A673 (cell line): ENCODE measurements at places on chromosomes 5 and 9. TPM values are rescaled to one million over a fixed set of nuclear protein-coding genes. Genes with fewer than 3 reads are reported as not detected.

DNA sequence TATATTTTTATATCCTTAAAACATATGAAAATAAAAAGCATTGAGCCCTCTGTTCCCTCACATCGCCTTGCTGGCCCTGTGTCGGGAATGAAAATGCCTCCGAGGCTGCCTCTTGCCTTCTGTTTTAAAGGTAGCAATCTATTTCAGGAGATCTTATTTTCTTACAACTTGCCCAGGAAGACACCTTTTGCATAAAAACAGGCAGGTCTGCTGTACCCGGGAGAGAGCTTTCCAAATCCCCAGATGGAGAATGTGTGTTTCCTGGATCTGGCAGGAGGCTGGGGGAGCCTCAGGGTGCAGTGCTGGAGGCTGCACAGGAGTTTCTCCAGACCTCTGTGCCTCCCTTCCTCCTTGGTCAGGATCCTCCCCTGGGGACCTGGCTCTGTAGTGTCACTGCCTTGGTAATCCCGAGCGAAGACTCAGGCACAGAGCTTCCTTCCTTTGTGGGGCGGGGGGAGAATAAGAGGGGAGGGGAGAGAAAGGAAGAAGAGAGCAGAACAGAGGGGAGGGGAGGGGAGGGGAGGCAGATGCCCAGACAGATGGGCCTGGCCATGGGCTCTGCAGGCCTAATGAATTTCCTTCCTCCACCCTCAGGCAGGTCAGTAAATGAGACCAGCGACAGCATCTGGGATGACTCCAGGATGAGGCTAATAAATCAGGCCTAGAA lies 104.0 kb upstream of the BOD1 start:
- DNase-seq: no peak
- H3K4me1 ChIP-seq: no peaks in the 10 kb centered on the region
- no peak overlapping the region for H3K27ac ChIP-seq
- H3K4me3 ChIP-seq: no peak overlapping the region

GRCh38 chr9:93620881-93621820 lies 44.8 kb downstream of the PHF2 start:
- no peak for DNase-seq
- H3K4me1 ChIP-seq: no peaks in the 10 kb centered on the region
- H3K36me3 ChIP-seq: no peaks in the 10 kb centered on the region
- H3K27me3 ChIP-seq: no peaks in the 10 kb centered on the region
- no peak overlapping the region for H3K4me3 ChIP-seq
- H3K27ac ChIP-seq: no peak overlapping the region

DNA sequence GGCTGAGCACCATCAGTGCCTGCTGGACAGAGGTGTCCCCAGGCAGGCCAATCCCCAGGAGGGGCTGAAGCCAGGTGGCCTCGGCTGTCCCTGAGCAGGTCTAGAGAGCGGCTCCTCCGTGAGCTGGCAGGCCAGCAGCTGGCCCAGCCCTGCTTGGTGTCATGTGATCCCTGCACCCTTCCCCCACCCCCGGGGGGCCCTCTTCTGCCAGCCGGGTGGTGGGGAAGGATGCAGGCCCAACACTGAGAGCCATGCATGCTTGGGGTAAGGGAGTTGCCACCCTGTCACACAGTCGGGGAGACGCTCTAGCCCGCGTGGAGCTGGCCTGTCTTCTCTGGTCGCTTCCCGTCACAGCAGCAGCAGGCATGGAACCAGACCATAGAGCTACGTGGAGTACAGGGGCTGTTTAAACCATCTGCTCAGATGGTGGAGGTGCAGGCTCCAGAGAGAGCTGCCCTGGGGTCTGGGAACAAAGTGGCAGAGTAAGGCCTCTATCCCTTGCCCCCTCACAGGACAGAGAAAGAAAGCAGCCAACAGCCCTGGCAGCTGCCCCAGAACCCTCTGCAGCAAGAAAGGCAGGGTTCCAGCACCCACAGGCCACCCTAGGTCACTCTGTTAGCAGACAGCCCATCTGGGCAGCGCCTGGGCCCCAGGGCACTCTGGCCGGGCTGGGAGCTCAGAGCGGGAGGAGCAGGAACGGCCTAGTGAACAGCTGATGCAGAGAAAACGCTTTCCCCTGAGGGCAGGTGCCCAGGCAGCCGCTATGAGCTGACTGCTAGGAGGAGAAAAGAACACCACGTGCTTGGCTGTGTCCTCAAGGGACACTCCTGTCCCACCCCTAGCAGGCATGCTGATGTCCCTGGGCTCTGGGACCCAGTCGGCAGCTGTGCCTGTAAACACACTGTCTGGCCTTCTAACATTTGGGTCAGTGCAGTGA lies 6.8 kb downstream of the RALGDS start:
- no peak overlapping the region for H3K4me3 ChIP-seq
- peaks cover 9% of the 10 kb centered on the region for H3K36me3 ChIP-seq
- H3K4me1 ChIP-seq: peaks cover 33% of the 10 kb centered on the region
- H3K27ac ChIP-seq: peak overlapping the region; percentile 62
- peak; percentile 39 for DNase-seq
- H3K27me3 ChIP-seq: no peaks in the 10 kb centered on the region

- H3K27ac ChIP-seq: no peak overlapping the region
- no peaks in the 10 kb centered on the region for H3K4me1 ChIP-seq
- no peak overlapping the region for H3K4me3 ChIP-seq
- no peaks in the 10 kb centered on the region for H3K27me3 ChIP-seq
- DNase-seq: no peak
- no peaks in the 10 kb centered on the region for H3K36me3 ChIP-seq
Observed at GRCh38 chr9:80082213-80082612, 510.4 kb downstream of the TLE4 start.

DNA sequence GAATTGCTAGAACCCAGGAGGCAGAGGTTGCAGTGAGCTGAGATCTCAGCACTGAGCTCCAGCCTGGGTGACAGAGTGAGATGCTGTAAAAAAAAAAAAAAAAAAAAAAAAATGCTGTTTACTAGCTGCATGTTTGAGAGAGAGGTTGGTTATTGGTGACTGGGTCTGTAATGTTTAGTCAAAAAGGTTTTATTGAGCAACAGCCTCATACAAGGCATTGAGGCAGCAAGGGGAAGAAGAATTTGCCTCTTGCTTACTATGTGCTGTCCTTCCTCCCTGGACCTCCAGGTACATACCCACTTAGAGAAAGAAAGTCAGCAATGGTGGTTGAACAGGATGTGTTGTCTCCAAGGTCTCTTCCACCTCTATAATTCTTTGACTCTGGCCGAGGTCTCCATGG lies 140.7 kb upstream of the SPRY4 start:
- no peaks in the 10 kb centered on the region for H3K36me3 ChIP-seq
- no peak overlapping the region for H3K27ac ChIP-seq
- H3K4me3 ChIP-seq: no peak overlapping the region
- peaks cover 32% of the 10 kb centered on the region for H3K4me1 ChIP-seq

DNA sequence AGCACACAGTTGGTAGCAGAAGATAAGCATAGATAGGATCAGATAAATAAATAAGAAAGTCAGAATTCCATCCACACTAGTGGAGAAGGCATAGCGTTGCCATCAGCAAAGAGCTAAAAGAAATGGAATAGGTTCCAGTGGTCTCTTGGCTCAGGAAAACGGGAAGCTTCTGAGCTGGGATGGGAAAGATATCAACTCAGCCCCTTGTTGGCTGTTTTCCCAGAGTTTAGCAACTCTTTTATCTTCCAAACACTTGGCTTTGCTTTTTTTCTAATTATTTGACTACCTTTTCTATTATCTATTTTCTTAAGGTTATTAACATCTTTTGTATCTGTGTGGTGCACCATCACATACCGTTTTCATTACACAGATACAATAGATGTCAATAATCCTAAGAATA lies 445.7 kb upstream of the TRPC7 start:
- no peaks in the 10 kb centered on the region for H3K4me1 ChIP-seq
- H3K27me3 ChIP-seq: no peaks in the 10 kb centered on the region
- H3K36me3 ChIP-seq: no peaks in the 10 kb centered on the region
- H3K27ac ChIP-seq: no peak overlapping the region
- H3K4me3 ChIP-seq: no peak overlapping the region

- no peak overlapping the region for H3K4me3 ChIP-seq
- no peak overlapping the region for H3K27ac ChIP-seq
Observed at GRCh38 chr5:81838307-81838906, 87.5 kb upstream of the SSBP2 start.

DNA sequence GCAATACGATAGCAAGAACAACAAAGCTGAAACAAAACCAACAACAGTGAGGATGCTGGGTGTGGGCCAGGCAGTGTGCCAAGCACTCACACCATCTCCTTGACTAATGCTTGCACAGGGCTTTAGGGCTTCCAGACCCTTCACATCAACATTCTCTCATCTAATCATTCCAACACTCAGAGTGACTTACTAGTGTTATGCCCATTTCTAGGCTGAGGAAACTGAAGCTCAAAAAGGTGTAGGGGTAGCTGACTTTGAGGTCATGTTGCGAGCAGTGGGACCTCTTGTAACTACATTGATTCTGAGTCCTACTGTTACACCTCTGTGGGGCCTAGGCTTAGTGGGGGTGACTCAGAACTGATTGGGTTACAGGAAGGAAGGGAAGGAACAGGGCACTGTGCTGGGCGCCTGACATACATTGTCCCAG lies 9.7 kb downstream of the ANGPTL2 start:
- H3K4me3 ChIP-seq: no peak overlapping the region
- H3K4me1 ChIP-seq: no peaks in the 10 kb centered on the region
- H3K27ac ChIP-seq: no peak overlapping the region
- no peaks in the 10 kb centered on the region for H3K27me3 ChIP-seq

- H3K27me3 ChIP-seq: no peaks in the 10 kb centered on the region
- H3K4me3 ChIP-seq: peak overlapping the region; percentile 93
- peak overlapping the region; percentile 71 for H3K27ac ChIP-seq
- H3K4me1 ChIP-seq: peaks cover 6% of the 10 kb centered on the region
- DNase-seq: no peak
Observed at GRCh38 chr5:75512383-75513074, 838 bp downstream of the POLK start.

DNA sequence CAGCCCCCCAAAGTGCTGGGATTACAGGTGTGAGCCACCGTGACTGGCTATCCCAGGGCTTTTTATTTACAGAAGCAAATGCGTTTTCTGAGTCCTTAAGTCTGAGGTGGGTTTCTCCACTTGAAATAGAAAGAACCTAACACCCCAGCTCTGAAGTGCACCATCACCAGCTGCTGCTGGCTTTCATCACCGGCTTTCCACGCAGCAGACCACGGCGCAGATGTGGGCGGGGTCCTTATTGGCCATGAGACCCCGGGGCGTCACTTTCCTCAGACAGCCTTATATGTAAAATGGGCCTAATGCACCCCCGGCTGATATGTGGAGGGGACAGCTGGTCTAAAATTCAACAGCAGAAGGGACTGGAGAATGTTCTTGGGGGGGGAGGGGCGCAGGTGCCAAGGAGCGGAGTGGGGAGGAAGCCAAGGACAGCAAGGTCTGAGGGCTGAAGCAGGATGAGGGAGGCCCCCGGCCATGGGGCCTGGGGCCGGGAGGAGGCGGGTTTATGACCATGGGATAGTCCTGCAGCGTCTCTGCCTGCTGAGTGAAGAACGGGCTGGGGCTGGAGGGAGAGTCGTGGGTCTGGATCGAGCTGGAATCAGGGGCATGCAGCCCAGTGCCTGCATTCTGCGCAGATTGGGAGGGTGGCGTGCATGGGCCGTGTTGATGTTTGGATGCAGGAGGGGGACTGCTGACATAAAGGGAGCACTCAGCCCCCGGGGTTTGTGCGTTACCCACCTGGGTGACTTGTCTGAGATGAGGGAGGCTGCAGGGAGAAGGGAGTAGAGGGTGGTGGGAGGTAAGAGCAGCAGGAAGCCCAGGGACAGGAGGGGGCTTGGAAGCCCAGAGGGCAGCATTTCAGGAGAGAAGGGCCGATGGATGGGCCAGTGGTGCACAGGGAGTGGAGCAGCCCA lies 30.2 kb downstream of the RASGEF1C start:
- no peak for DNase-seq
- H3K4me1 ChIP-seq: no peaks in the 10 kb centered on the region
- H3K36me3 ChIP-seq: no peaks in the 10 kb centered on the region

The INSL6 gene
- total RNA-seq: not detected in 2 replicates

The C1QTNF2 gene
- 0.24 and 0.39 TPM in 2 replicates for total RNA-seq

The SVEP1 gene
- total RNA-seq: 0.45 and 0.46 TPM in 2 replicates

The TMEM252 gene
- not detected in 2 replicates for total RNA-seq

The SPATA31A3 gene
- not detected in 2 replicates for total RNA-seq
